ENCODE measurements at places on chromosomes 2 and 18.

DNA sequence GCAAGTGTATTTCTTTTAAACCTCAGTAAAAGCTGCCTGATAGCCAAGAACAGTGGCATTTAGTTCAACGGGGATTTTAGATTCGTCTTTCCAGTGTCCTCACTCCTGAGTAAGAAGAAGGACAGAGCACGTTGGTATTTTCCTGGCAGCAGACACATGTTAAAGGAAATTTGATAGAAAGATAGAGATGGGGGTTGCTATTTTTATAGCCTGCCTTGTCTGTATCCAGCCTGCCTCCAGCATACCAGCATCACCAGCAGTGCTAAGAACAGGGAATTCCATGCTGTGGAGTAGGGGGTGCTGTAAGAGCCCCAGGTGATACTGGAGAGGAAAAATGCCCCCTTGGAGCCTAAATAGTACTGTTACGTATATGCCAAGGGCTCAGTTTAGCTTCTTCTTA, 1.1 kb upstream of the SMYD1 start:
- H3K27me3 ChIP-seq: peaks cover 7% of the 10 kb centered on the region
- no peak overlapping the region for H3K4me3 ChIP-seq
- no peak overlapping the region for H3K27ac ChIP-seq
- no peak for DNase-seq
- H3K4me1 ChIP-seq: no peaks in the 10 kb centered on the region

GRCh38 chr2:96267159-96267971, 1.3 kb downstream of the CIAO1 start:
- peaks cover 35% of the 10 kb centered on the region for H3K4me1 ChIP-seq
- DNase-seq: peak; percentile 72
- H3K36me3 ChIP-seq: peaks cover 43% of the 10 kb centered on the region
- H3K27ac ChIP-seq: peak overlapping the region; percentile 86

GRCh38 chr2:189045836-189046235, 71.7 kb downstream of the COL3A1 start:
- no peak overlapping the region for H3K27ac ChIP-seq
- H3K36me3 ChIP-seq: no peaks in the 10 kb centered on the region
- no peak overlapping the region for H3K4me3 ChIP-seq
- no peak for DNase-seq
- no peaks in the 10 kb centered on the region for H3K27me3 ChIP-seq

GRCh38 chr2:187917535-187917934, 363.3 kb upstream of the TFPI start:
- no peak for DNase-seq
- H3K4me3 ChIP-seq: no peak overlapping the region
- no peaks in the 10 kb centered on the region for H3K36me3 ChIP-seq
- no peak overlapping the region for H3K27ac ChIP-seq

DNA sequence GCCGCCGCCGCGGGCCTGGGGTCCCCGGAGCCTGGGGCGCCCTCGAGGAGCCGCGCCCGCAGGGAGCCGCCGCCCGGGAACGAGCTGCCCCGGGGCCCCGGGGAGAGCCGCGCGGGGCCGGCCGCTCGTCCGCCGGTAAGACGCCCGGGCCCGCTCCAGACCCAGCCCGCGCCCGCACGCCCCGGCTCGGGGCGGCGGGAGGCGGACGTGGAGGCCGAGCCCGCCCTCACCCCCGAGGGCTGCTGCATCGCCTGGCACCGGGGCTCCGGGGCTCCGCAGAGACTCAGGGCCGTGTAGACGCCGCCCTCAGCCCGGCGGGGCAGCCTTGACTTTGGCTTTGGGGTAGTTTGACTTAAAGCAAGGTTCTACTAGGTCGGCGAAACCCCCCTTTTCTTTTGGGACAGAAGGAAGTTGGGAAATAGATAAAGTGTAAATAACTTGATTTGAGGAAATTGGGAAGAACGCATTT, 335 bp downstream of the ERFE start:
- H3K27ac ChIP-seq: no peak overlapping the region
- peak overlapping the region; percentile 65 for H3K4me3 ChIP-seq
- H3K4me1 ChIP-seq: peaks cover 6% of the 10 kb centered on the region
- peaks cover 81% of the 10 kb centered on the region for H3K27me3 ChIP-seq
- H3K36me3 ChIP-seq: no peaks in the 10 kb centered on the region
- DNase-seq: peak; percentile 36

GRCh38 chr2:23571085-23571484, 186.1 kb downstream of the KLHL29 start:
- no peaks in the 10 kb centered on the region for H3K4me1 ChIP-seq
- H3K4me3 ChIP-seq: no peak overlapping the region
- no peak overlapping the region for H3K27ac ChIP-seq
- H3K27me3 ChIP-seq: peaks cover 5% of the 10 kb centered on the region
- DNase-seq: no peak

GRCh38 chr2:144580521-144581161, 60.7 kb upstream of the ZEB2 start:
- no peak for DNase-seq
- H3K4me3 ChIP-seq: no peak overlapping the region
- H3K4me1 ChIP-seq: peaks cover 2% of the 10 kb centered on the region
- H3K27me3 ChIP-seq: peaks cover 10% of the 10 kb centered on the region
- H3K36me3 ChIP-seq: no peaks in the 10 kb centered on the region

DNA sequence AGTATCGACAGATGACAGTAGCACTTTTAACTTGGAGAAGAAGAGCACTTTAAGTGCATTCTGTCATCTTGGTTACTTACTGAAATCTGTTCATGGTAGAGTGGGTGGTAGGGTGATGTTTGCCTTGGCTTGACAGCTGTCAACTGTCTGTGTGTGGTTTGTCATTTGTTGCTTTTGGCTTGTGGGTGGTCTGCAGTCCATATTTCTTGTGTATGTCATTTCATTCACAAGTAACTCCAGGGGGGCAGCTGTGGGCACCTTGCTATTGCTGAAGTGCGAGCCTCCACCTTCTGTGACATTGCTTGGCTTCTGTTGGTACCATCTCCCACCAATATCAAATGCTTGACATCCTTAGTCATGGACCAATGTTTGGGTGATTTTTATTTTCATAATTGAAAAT, 311.6 kb upstream of the NRP2 start:
- peaks cover 4% of the 10 kb centered on the region for H3K4me1 ChIP-seq
- no peak overlapping the region for H3K4me3 ChIP-seq
- H3K36me3 ChIP-seq: no peaks in the 10 kb centered on the region
- DNase-seq: no peak
- H3K27ac ChIP-seq: no peak overlapping the region

DNA sequence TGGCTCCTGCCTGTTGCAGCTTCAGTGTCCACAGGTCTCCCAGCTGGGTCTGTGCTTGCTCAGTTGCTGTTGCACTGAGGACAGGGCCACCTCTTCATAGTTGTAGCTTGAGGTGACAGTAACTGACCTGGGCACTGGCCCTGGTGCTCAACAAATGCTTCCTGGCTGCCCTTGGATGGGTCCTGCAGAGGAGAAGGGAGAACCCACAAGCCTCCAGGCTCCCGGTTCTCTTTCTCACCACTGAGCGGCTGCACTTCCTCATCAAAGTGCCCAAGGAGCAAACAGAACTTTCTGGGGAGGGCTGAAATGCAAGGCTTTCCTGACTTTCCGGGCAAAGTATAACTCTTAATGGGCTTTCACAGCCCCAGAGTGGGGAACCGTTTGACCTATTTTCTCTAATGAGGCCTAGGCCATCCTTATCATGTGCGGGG, 38.7 kb downstream of the LCT start:
- peaks cover 5% of the 10 kb centered on the region for H3K36me3 ChIP-seq
- H3K4me1 ChIP-seq: peaks cover 10% of the 10 kb centered on the region
- H3K27me3 ChIP-seq: peaks cover 5% of the 10 kb centered on the region
- no peak overlapping the region for H3K4me3 ChIP-seq
- H3K27ac ChIP-seq: no peak overlapping the region
- no peak for DNase-seq

- H3K27ac ChIP-seq: no peak overlapping the region
- H3K27me3 ChIP-seq: peaks cover 8% of the 10 kb centered on the region
- H3K36me3 ChIP-seq: no peaks in the 10 kb centered on the region
- no peaks in the 10 kb centered on the region for H3K4me1 ChIP-seq
- no peak for DNase-seq
Observed at GRCh38 chr2:236667526-236667925, 97.9 kb downstream of the ACKR3 start.

DNA sequence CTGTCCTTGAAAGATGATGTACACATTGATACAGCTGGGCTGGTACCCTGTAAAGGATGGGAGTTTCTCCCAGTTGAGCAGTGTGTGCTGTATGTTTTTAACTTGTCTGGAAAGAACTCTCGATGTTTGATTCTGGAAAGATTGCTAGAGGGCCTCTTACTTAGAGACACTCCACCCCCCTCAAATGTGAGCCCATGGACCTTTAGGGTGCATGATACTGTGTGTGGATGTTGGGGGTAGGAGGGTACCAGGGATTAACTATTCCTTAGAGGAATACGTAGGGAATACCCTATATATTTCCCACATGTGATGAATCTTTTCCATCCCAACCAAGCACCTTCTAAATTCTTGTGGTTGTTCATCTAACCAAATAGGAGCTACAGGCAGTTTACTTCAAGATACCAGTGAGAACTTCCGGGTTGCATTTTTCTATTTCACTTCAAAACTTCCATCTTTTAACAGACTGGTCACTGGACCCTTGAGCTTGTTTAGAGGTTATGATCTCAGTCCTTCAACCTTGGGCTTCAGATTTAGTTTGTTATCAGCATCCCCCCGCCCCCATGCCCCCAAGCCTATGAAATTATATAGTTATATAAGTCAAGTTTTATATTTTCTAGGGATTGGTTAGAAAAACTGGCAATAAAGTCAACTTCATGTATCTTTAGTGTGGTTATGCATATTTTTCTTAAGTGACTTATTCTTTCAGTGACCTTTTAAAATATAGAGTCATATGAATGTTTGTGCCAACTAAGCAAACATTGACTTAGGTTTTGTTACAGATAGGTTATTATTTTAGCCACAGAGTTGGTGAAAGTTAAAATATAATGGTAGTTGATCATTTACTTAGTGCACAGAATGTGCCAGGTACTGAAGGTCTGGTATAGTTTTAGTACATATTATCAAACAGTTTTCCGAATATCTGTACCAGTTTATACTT, 18.2 kb downstream of the AFTPH start:
- no peak overlapping the region for H3K4me3 ChIP-seq
- no peaks in the 10 kb centered on the region for H3K27me3 ChIP-seq

DNA sequence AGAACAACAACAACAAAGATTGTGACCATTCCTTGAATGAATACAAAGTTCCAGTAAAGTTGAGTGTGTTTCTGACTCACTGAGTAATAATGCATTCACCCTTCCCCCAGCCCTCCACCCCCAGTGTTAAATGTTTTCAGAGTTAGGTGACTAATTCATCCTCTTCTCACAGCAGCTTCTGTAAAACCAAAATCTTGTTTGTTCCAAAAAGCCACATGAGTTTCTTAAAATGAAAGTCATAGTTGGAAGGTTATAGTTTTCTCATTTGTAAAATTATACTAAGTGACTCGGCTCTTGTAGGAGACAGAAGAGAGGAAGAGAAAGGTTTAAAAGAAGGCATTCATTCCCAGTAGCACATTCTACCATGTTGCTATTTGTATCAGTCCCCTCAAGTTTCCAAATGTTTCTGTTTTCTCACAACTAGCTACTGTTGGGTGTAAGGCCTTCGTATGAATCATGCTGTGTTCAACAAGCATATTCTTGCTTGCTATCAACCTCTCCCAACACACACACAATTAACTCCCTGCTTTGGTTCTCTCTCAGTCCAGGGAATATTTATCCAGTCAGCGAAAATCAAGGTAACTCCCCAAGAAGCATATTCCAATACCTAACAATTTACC, 75.3 kb downstream of the MBD2 start:
- no peaks in the 10 kb centered on the region for H3K27me3 ChIP-seq
- peak; percentile 41 for DNase-seq

GRCh38 chr2:201127570-201127969, 11.6 kb downstream of the CFLAR start:
- H3K4me1 ChIP-seq: peaks cover 91% of the 10 kb centered on the region
- no peaks in the 10 kb centered on the region for H3K27me3 ChIP-seq
- peak overlapping the region; percentile 94 for H3K27ac ChIP-seq
- peak; percentile 46 for DNase-seq
- peaks cover 37% of the 10 kb centered on the region for H3K36me3 ChIP-seq
